Kidney (tissue), 22 donors: ENCODE measurements at places on chromosomes 12 and 14. TPM values are rescaled to one million over a fixed set of nuclear protein-coding genes. Genes with fewer than 3 reads are reported as not detected.

DNA sequence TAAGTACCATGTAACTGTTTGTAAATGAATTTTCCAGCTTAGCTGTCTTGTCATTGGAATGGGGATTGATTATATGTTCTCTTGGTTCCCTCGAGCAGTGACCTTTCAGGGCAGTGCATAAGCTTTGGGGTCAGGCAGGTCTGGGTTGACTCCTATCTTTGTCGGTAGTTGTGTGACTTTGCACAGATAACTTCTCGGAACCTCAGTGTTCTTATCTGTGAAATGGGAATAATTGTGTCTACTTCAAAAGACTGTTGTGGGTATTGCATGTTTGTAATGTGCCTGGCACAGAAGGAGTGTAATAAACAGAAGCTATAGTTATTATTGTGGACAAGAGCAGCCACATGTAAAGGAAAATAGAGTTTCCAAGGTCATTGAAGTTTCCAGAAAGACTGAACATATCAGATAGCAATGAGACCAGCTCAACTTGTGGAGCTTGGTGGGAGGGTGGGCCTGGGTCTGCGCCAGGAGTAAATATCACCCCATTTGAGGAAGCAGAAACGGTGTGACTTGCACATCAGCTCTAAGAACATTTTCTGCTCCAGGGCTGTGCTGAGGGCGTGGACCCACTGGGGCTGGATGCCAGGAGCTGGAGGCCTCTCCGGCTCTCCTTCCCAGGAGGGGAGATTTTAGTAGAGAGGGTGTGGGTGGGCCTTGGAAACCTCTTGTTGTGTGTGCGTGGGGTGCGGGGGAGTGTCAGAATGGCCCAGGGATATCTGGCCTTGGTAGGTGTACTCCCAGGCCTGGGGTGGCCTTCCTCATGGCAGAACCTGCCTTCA lies 19.7 kb downstream of the FOS start:
- H3K4me3 ChIP-seq = no peak overlapping the region
- no peaks in the 10 kb centered on the region for H3K36me3 ChIP-seq
- peak overlapping the region; percentile 20 for H3K27ac ChIP-seq
- H3K4me1 ChIP-seq = peaks cover 7% of the 10 kb centered on the region
- no peaks in the 10 kb centered on the region for H3K27me3 ChIP-seq

DNA sequence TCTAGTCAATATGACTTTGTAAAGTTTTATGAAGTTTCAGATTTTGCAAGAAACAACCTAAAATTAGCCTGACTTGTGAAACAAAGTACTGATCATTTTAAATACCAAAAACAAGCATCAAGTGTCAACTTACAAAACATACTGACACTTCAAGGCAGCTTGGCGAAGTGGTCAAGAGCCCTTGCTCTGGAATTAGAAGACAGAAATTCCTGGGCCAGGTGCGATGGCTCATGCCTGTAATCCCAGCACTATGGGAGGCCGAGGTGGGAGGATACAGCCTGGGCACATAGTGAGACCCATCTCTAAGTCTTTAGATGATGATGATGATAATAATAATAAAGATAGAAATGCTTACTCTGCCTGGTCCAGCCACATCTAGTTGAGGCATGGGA lies 45.4 kb upstream of the NR2C1 start:
- H3K36me3 ChIP-seq = no peaks in the 10 kb centered on the region
- DNase-seq = no peak

DNA sequence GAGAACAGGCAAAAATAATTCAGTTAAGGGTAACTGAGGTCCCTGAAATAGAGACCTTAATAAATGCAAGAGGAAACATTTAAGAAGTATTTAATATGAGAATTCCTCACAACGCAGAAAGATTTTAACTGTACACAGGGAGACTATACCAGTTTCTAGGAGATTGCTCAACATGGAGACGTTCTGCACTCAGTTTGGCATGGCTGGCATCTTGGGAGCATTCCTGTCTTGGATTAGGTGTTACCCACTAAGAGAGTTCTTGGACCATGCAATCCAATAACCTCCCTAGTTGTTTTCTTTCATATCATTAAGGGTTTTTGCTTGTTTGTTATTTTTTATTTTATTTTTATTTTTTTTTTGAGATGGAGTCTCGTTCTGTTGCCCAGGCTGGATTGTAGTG lies 302.4 kb downstream of the NELL2 start:
- H3K36me3 ChIP-seq = no peaks in the 10 kb centered on the region
- no peaks in the 10 kb centered on the region for H3K27me3 ChIP-seq
- no peak overlapping the region for H3K27ac ChIP-seq
- H3K4me1 ChIP-seq = no peaks in the 10 kb centered on the region
- no peak for DNase-seq

DNA sequence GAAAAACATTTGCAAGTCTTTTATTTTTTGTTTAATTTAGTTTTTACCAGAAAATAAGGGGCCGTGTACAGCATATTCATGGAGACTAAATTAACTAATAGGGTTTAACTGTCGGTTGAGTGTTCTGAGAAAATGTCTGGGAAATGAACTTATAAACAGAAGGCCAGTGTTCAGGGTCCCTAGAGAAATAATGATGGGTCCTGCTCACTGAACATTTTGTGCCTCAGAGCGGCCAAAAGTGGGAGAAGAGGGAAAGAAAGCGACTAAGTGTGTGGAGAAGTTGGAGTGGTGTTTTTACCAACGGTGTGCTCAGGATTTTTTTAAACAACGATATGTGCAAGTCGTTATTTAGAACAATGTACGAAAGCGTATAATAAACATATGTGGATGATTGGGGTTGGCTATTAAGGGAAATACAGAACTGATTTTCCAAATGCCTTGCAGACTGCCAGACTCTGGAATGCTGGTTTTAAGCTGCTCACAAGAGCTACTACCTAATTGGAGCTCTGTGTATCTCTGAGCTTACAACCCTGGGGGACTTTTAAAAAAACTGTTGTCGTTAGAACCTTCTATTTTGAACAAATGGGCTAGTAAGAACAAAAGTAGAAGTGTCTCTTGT lies 166.7 kb downstream of the SLC38A4 start:
- H3K4me3 ChIP-seq = no peak overlapping the region
- H3K36me3 ChIP-seq = no peaks in the 10 kb centered on the region

- no peak overlapping the region for H3K27ac ChIP-seq
- H3K36me3 ChIP-seq = no peaks in the 10 kb centered on the region
- H3K27me3 ChIP-seq = no peaks in the 10 kb centered on the region
- no peak overlapping the region for H3K4me3 ChIP-seq
- no peaks in the 10 kb centered on the region for H3K4me1 ChIP-seq
Measured at GRCh38 chr12:129467289-129467688, 436.5 kb downstream of the TMEM132D start.

DNA sequence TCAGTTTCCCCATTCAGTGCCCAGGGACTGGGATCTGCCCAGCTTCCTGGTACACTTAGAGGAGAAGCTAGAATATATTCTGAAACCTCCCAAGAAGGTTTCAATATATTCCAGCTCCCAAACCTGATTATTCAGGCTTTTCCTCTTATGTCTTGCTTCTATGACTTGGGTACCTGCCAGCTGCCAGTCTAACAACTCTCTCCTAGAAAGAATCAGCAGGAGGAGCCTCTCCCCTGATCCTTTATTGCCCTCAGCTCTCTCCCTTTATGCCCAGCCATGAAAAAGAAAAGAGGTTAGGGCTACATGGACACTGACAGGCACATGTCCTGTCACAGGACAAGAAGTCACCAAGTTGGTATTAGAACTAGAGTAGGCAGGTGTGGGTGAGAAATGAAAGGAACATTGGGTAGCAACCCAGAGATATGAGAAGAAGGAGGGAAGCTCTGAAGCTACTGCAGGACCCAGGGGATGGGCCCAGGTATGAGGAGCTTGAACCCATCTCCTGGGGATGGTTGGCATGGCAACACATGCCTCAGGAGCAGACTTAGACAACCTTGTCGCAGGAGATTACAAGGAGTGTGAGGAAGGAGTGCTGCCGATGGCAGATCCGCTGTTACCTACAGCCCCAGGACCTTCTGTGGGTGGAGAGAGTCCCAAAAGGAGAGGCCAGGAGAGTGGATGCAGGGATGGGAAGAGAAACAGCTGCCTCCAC lies 2.0 kb upstream of the CACNB3 start:
- H3K4me3 ChIP-seq = peak overlapping the region; percentile 11
- no peaks in the 10 kb centered on the region for H3K27me3 ChIP-seq
- no peak for DNase-seq
- peaks cover 2% of the 10 kb centered on the region for H3K4me1 ChIP-seq

GRCh38 chr14:89983375-89983774 lies 27.6 kb downstream of the TDP1 start:
- no peaks in the 10 kb centered on the region for H3K4me1 ChIP-seq
- H3K27ac ChIP-seq = no peak overlapping the region
- DNase-seq = no peak
- no peaks in the 10 kb centered on the region for H3K27me3 ChIP-seq

GRCh38 chr12:128627659-128628058 lies 196.1 kb downstream of the SLC15A4 start:
- no peak overlapping the region for H3K27ac ChIP-seq
- no peaks in the 10 kb centered on the region for H3K27me3 ChIP-seq
- DNase-seq = no peak
- H3K4me3 ChIP-seq = no peak overlapping the region

DNA sequence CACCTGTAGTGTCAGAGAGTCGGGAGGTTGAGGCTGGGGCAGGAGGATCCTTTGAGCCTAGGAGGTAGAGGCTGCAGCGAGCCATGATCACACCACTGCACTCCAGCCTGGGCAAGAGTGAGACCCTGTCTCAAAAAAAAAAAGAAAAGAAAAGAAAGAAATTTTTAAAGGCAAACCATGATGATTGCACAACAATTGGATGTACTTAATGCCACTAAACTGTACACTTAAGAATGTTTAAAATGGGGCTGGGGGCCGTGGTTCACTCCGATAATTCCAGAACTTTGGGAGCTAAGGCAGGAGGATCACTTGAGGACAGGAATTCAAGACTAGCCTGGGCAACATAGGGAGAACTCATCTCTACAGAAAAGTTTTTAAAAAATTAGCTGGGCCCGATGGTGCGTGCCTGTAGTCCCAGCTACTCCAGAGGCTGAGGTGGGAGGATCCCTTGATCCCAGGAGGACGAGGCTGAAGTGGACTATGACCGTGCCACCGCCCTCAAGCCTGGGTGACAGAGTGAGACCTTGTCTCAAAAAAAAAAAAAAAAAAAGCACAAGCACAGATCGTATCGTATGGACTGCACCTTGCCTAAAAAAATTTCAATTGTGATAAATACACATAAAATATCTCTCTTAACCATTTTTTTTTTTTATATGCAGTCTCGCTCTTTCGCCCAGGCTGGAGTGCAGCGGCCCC lies 32.7 kb downstream of the JAG2 start:
- H3K36me3 ChIP-seq = no peaks in the 10 kb centered on the region
- no peak overlapping the region for H3K27ac ChIP-seq
- no peaks in the 10 kb centered on the region for H3K27me3 ChIP-seq
- no peaks in the 10 kb centered on the region for H3K4me1 ChIP-seq
- H3K4me3 ChIP-seq = no peak overlapping the region

GRCh38 chr14:99601361-99601831 lies 2.6 kb downstream of the CCDC85C start:
- peak overlapping the region; percentile 71 for H3K27ac ChIP-seq
- H3K4me3 ChIP-seq = peak overlapping the region; percentile 76
- no peak for DNase-seq
- H3K4me1 ChIP-seq = peaks cover 23% of the 10 kb centered on the region
- no peaks in the 10 kb centered on the region for H3K36me3 ChIP-seq

DNA sequence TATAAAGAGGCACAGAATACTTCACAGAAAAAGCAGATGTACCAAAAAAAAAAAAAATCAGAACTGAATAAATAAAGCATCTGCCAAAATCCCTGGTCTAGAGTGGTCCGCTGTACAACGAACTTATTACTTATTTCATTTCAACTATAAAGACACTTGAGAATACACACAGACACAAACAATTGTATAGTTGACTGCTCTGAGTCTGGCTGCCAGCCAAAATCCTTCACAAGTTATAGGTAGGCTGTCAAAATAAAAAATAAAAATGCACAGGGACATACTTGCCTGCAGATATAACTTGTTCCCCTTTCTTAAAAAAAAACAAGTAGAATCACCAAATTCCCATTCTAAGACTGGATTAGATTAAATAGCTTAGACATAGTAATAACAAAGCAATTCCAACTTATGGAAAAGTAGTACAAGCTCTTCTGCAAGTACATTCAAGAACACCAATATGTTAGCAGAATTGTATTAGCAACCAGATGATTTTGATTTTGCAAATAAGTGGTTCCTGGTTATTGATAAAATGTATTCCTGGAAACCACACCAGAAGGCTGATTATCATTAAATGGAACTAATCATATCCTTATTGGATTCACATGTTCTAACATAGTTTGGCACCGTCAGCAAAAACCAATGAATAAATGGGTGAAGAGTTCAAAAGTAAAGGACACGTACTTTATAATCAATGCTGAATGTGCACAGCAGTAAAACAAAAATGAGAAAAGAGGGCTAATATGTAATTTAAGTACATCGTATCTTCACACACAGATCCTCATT lies 248.5 kb downstream of the NELL2 start:
- no peaks in the 10 kb centered on the region for H3K36me3 ChIP-seq
- H3K27ac ChIP-seq = no peak overlapping the region
- no peak overlapping the region for H3K4me3 ChIP-seq
- no peak for DNase-seq
- H3K4me1 ChIP-seq = no peaks in the 10 kb centered on the region

C1QL4 gene
- 1.0 TPM for total RNA-seq

LHX5 gene
- not detected for total RNA-seq

ATP2B1 gene
- total RNA-seq = 53.4 TPM

CIROP gene
- total RNA-seq = not detected
